Naive thymus-derived CD8-positive, alpha-beta T cell (primary cell): ENCODE measurements at places on chromosomes 12 and 14.

DNA sequence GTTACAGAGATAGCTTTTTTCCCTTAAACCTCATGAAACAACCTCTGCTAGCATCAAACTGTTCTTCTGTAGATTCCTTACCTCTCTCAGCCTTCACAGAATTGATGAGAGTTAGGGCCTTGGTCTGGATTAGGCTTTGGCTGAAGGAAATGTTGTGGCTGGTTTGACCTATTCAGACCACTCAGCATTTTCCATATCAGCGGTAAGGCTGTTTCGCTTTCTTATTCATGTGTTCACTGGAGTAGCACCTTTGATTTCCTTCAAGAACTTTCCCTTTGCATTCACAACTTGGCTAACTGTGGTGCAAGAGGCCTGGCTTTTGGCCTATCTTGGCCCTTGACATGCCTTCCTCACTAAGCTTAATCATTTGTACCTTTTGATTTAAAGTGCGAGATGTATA lies 50.7 kb upstream of the NRXN3 start:
- H3K4me3 ChIP-seq: no peak overlapping the region
- H3K27me3 ChIP-seq: peaks cover 10% of the 10 kb centered on the region
- no peaks in the 10 kb centered on the region for H3K36me3 ChIP-seq
- no peaks in the 10 kb centered on the region for H3K4me1 ChIP-seq
- DNase-seq: no peak

DNA sequence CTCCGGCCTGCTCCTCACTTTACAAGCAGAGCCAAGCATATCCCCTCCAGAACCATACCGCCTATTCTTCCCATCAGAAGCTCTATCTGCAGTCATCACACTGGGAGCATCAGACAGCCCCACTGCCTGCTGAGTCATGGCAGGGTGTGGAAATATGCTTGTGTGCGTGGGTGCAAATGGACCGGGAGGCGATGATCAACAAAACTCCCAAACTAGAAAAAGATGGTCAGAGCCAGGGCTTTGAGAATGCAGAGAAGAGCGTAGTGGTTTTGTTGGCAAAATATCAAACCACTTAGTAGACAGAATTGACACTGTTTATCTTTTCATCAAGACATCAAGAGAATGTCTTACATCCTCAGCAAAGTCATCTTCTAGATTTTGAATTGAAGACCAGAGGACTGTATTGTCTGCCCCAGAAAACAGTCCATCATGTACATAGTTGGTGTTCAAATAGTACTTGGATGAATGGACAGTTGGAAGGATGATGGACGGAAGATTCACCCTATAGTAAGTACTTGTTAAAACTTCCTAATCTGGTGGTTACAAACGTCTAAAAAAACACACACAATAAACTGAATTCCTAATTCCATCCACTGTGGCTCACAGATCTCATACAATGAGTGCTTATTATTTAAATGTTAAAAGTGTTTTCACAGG lies 54.9 kb downstream of the VWF start:
- peak overlapping the region; percentile 34 for H3K27ac ChIP-seq
- H3K27me3 ChIP-seq: peaks cover 1% of the 10 kb centered on the region
- H3K4me1 ChIP-seq: peaks cover 22% of the 10 kb centered on the region
- no peaks in the 10 kb centered on the region for H3K36me3 ChIP-seq
- no peak overlapping the region for H3K4me3 ChIP-seq
- peak; percentile 49 for DNase-seq

- no peak overlapping the region for H3K27ac ChIP-seq
- peaks cover 39% of the 10 kb centered on the region for H3K36me3 ChIP-seq
- no peaks in the 10 kb centered on the region for H3K27me3 ChIP-seq
- no peak for DNase-seq
- H3K4me1 ChIP-seq: peaks cover 13% of the 10 kb centered on the region
Measured at GRCh38 chr14:92973798-92974372, 50.9 kb downstream of the CHGA start.

GRCh38 chr12:26341491-26341890 lies 146.1 kb downstream of the SSPN start:
- H3K27ac ChIP-seq: no peak overlapping the region
- H3K36me3 ChIP-seq: peaks cover 45% of the 10 kb centered on the region
- DNase-seq: no peak

- no peaks in the 10 kb centered on the region for H3K36me3 ChIP-seq
- DNase-seq: no peak
- H3K27ac ChIP-seq: no peak overlapping the region
- no peaks in the 10 kb centered on the region for H3K4me1 ChIP-seq
- no peak overlapping the region for H3K4me3 ChIP-seq
Measured at GRCh38 chr12:98354520-98355035, 160.8 kb upstream of the TMPO start.

DNA sequence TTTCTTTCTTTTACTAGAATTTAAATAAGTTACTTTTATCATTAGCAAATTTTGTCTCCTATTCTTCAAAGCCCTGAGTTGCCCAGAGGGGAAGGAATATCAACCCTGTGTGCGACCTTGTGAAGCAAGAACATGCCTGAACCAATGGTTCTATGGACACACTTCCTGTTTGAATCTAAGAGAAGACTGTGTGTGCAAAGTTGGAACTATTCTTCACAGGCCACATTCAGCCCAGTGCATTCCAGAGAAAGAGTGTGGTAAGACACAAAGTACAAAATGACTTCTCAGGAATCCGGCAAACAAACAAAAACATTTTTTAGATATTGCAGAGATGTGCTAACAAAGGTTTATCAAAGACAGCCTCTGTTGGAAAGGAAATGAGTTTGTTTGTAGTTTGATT lies 90.8 kb upstream of the PTPRQ start:
- H3K27ac ChIP-seq: no peak overlapping the region
- no peaks in the 10 kb centered on the region for H3K36me3 ChIP-seq
- no peak overlapping the region for H3K4me3 ChIP-seq
- no peaks in the 10 kb centered on the region for H3K4me1 ChIP-seq
- DNase-seq: no peak

GRCh38 chr12:47862167-47862750 lies 42.5 kb downstream of the VDR start:
- H3K36me3 ChIP-seq: no peaks in the 10 kb centered on the region
- no peak for DNase-seq
- no peaks in the 10 kb centered on the region for H3K27me3 ChIP-seq

DNA sequence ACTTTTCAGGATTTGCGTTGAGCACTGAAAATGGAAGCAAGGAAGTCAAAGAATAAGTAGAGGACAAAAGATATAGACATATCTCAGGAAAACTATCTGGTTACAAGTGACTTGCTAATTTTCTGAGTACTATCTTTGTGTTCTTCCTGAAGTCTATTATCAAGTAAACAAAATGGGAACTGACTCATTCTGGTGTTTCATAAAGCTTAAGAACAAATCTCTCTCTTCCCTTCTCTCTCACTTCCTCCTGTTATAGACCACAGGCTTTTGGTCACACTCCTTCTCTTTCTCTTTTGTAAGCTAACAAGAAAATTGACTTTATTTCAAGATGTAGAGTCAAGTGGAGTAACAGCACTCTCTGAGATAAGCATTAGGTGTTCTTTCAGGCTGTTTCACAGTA lies 406.6 kb upstream of the SYT1 start:
- no peak overlapping the region for H3K4me3 ChIP-seq
- H3K27me3 ChIP-seq: no peaks in the 10 kb centered on the region
- no peak for DNase-seq

GRCh38 chr12:10366875-10367274 lies 23.0 kb downstream of the KLRK1 start:
- peaks cover 34% of the 10 kb centered on the region for H3K36me3 ChIP-seq
- H3K4me1 ChIP-seq: peaks cover 35% of the 10 kb centered on the region
- no peak for DNase-seq
- H3K4me3 ChIP-seq: no peak overlapping the region

DNA sequence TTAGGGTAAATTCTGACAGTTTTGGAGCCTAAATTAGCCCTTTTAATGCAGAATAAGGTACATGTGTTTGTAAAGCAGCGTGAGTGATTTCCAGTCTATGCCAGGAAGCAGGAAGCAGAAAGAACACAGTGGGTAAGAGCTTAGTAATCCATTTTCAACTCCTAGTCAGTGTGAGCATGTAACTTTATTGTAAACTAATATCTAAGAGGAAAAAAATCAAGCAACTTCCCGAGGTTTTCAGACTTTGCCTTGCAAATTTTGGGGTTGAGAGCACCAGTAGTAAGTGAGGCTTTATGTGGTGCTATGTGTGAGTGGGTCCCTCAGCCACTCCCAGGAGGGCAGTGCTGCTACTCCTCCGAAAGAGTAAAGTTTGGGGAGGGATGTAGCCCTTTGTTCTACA lies 2.9 kb downstream of the CIPC start:
- no peak overlapping the region for H3K4me3 ChIP-seq
- no peaks in the 10 kb centered on the region for H3K27me3 ChIP-seq
- no peak overlapping the region for H3K27ac ChIP-seq
- peaks cover 5% of the 10 kb centered on the region for H3K36me3 ChIP-seq

DNA sequence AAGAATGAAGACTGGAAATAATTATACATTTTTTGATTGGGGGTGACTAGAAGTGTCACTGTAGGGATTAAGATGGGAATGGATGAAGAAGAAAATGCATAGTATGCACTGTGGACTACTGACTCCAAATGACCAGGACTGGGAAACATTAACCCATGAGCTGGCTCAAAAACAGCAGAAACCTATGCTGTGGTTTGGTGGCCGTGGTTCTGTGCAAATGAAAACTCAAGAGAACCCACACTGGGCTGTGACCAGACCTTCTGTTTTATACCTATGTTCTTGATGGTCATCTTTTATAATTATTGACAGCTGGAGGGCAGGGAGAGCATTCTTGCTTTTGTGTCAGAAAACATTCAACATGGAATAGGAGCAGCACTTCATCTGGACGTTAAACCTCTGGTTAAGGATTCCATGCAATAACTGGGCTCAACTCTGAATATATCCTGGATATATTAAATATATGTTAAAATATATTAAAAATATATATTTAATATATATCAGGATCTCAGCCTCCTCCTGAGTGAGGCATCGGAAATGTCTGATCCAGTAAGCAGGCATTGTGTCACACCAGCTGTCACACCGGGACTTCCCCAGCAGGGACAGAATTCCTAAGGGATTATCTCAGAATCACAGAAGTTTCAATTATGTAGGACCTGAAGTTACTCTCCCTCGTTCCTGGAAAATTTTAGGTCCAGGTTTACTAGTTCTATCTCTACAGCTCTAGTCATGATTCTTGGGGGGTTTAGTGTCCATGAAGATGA lies 48.5 kb downstream of the BBS10 start:
- peaks cover 2% of the 10 kb centered on the region for H3K27me3 ChIP-seq
- no peak for DNase-seq
- no peak overlapping the region for H3K4me3 ChIP-seq
- no peaks in the 10 kb centered on the region for H3K36me3 ChIP-seq
- no peaks in the 10 kb centered on the region for H3K4me1 ChIP-seq
- H3K27ac ChIP-seq: no peak overlapping the region

DNA sequence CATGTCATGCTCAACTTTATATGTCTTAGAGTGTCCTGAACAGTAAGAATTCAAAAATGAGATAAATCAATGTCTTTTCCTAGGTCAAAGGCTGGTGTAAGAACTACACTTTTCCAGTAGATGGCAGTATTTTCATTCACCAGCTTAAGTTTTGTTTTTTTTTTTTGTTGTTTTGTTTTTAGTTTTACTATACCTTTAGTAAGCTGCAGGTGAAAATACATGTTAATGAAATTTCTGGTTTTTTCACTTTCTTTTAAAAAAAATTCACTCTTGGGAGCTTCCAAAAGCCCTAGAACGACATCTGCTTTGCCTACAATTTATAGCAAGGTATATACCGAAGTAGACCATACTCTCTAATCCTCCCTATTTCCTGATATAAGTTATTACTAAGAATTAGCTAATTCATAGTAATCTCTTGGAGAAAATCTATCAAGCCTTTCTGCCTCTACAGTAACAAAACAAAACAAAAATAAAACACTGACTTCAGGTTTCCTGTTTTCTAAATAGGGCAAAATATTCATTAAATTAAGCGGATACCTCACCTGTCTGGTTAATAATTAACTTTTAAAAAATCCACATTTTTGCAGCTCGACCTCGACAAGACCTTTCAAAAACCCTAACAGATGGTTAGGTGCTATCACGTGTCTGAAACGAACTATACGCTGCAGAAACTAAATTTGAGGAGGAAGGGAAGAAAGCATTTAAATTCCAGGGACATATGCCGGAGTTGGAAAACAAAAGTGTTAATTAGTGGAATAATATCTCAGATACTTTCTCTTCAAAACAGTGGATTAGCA lies 2.7 kb upstream of the SAMD4A start:
- peak overlapping the region; percentile 90 for H3K4me3 ChIP-seq
- DNase-seq: no peak
- H3K27ac ChIP-seq: peak overlapping the region; percentile 36
- no peaks in the 10 kb centered on the region for H3K36me3 ChIP-seq

- H3K27ac ChIP-seq: no peak overlapping the region
- H3K27me3 ChIP-seq: no peaks in the 10 kb centered on the region
Measured at GRCh38 chr12:66744956-66745383, 66.1 kb upstream of the GRIP1 start.

GRCh38 chr14:31950764-31951637 lies 126.1 kb upstream of the ARHGAP5 start:
- H3K27me3 ChIP-seq: peaks cover 3% of the 10 kb centered on the region
- H3K4me1 ChIP-seq: peaks cover 2% of the 10 kb centered on the region
- no peak overlapping the region for H3K4me3 ChIP-seq
- no peaks in the 10 kb centered on the region for H3K36me3 ChIP-seq
- H3K27ac ChIP-seq: no peak overlapping the region
